ENCODE measurements at places on chromosomes 6 and 20. TPM values are rescaled to one million over a fixed set of nuclear protein-coding genes. Genes with fewer than 3 reads are reported as not detected.

Gene TMEM217
- 0.61 TPM for total RNA-seq

Gene DPPA5
- total RNA-seq, result 6.7 TPM

Gene MLN
- not detected for total RNA-seq

Gene PSORS1C1
- 0.34 TPM for total RNA-seq

Gene HCK
- total RNA-seq, result 1.4 TPM

Gene PHACTR2
- 72.6 TPM for total RNA-seq

Gene TXLNB
- 0.07 TPM for total RNA-seq

Gene TCFL5
- 19.7 TPM for total RNA-seq

Gene HINT3
- total RNA-seq, result 9.9 TPM

Gene KCNK16
- total RNA-seq, result not detected

- no peak overlapping the region for H3K4me3 ChIP-seq
- no peaks in the 10 kb centered on the region for H3K4me1 ChIP-seq
- no peaks in the 10 kb centered on the region for H3K27me3 ChIP-seq
- H3K36me3 ChIP-seq, result no peaks in the 10 kb centered on the region
- DNase-seq, result no peak
These were observed 139.5 kb downstream of the C6orf58 start for GRCh38 chr6:127716465-127716864.

- no peak overlapping the region for H3K4me3 ChIP-seq
- no peak for DNase-seq
- H3K27ac ChIP-seq, result no peak overlapping the region
- H3K36me3 ChIP-seq, result no peaks in the 10 kb centered on the region
- no peaks in the 10 kb centered on the region for H3K27me3 ChIP-seq
These were observed 38.9 kb upstream of the MAFB start for GRCh38 chr20:40727960-40728359.

DNA sequence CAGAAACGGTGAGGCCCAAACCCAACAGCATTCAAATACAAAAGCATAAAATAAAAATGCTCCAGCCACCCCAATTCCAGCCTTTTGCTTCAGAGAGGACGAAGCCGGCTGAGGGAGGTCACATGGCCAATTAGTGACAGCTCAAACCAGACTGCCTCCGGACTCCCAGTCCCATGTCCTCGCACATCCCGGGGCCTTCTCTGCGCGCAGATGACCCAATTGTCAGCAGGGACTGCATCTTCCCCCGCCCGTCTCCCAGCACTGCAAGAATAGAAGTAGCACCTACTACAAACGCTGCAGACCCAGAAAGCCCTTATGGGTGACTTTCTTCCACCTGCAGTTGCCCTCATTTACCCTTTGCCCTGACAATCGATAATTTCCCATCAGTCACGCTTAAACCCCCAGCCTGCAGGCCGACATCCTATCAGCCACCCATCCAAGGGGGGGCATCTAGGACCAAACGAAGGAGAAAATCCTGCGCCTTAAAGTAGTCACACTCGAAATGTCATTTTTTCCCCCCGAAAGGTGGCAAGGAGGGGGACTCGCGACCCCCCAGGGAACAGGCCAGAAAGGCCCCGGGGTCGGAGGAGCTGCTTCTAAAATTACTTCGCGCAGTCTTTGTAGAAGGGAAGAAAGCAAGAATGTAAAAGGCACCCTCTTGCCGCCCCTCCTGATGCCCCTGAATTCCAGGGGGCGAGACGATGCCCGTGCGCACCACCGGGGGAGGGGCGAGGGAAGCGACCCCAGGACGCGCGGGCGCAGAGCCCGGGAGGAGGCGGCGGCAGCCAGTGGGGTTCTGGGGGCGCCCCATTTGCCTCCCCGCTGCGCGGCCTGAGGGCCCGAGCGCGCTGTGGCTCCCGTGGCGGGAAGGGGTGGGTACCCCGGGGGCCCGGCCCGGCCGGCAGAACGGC, 792 bp downstream of the SLC23A2 start:
- peak; percentile 41 for DNase-seq
- H3K27me3 ChIP-seq, result peaks cover 6% of the 10 kb centered on the region
- H3K36me3 ChIP-seq, result no peaks in the 10 kb centered on the region
- no peak overlapping the region for H3K27ac ChIP-seq

GRCh38 chr20:13458860-13459451, 179.8 kb downstream of the TASP1 start:
- H3K4me3 ChIP-seq, result no peak overlapping the region
- H3K36me3 ChIP-seq, result no peaks in the 10 kb centered on the region
- no peak overlapping the region for H3K27ac ChIP-seq
- peak; percentile 26 for DNase-seq
- H3K27me3 ChIP-seq, result no peaks in the 10 kb centered on the region

GRCh38 chr6:152637296-152638047, at the start of gene SYNE1:
Gene SYNE1, minus strand, starts transcription at chr6:152637362. Its CDS starts 9,031 bp downstream, at chr6:152628331.
- H3K27me3 ChIP-seq, result peaks cover 46% of the 10 kb centered on the region
- peak within 1 kb of the TSS; percentile 92 for H3K4me3 ChIP-seq
- peaks cover 21% of the 10 kb centered on the region for H3K4me1 ChIP-seq
- H3K36me3 ChIP-seq, result no peaks in the 10 kb centered on the region
- no peak for DNase-seq

DNA sequence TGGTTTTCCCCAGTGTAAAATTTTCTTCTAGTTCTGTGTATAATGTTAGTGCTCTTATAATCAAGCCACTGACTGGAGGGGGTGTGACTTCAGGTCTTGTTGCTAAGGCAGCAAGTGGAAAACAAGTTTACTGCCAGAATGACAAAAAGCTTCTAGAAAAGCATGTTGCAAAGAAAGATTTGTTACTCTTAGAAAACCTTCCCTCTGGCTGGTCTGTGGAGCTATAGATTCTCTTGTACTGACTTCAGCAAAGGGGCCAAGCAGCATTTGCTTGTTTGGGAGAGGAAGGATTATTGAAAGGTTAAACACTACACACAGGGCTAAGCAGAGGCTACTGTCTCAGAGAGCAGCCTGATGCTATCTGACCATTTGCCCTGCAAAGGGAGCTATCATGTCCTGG, 288.8 kb downstream of the BTBD9 start:
- H3K4me3 ChIP-seq, result no peak overlapping the region
- H3K36me3 ChIP-seq, result no peaks in the 10 kb centered on the region
- no peaks in the 10 kb centered on the region for H3K27me3 ChIP-seq
- DNase-seq, result no peak
- peak overlapping the region; percentile 50 for H3K27ac ChIP-seq

- peaks cover 41% of the 10 kb centered on the region for H3K36me3 ChIP-seq
- H3K4me3 ChIP-seq, result no peak overlapping the region
- DNase-seq, result peak; percentile 86
These were observed 11.0 kb downstream of the UQCC2 start for GRCh38 chr6:33700391-33701050.

DNA sequence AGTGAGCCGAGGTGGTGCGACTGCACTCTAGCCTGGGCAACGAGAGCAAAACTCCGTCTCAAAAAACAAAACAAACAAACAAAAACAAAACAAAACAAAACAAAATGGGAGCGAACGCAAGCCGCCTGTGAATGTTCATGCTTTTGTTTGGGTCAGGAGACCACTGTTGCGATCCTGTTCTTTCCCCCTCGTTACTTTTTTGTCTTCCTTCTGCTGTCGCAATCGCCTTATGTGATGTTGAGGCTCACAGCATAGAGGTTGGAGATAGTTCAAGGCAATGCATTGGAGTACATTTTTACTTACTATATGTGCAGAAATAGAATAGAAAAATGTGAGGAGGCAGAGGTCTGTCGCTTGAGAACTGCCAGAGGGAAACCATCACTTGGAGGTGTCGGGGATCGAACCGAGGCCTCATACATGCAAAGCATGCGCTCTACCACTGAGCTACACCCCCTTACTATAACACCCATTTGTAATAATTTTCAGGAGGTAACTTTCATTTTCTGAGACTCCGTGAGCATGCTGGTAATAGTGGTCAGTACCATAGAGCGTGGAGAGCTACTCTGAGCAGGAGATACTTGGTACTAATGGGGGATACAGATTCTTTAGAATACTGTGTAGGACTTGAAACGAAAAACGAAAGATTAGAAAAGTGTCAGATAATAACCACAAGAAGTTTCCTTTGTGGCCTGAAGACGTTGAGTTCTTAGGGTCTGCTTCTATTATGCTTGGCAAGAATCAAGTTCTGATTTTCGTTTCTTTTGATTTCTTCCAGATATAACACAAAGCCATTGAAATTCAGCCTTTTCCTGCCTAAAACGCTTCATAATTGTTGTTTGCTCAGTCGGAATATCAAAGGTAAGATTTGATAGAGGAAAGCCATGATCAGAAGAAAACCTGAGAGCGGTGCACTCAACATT, 121.1 kb downstream of the TRIM27 start:
- H3K27me3 ChIP-seq, result peaks cover 52% of the 10 kb centered on the region
- H3K36me3 ChIP-seq, result no peaks in the 10 kb centered on the region
- peak; percentile 55 for DNase-seq

- peaks cover 43% of the 10 kb centered on the region for H3K4me1 ChIP-seq
- H3K4me3 ChIP-seq, result peak overlapping the region; percentile 18
- H3K36me3 ChIP-seq, result peaks cover 41% of the 10 kb centered on the region
- peak; percentile 42 for DNase-seq
- H3K27me3 ChIP-seq, result no peaks in the 10 kb centered on the region
These were observed 40.0 kb upstream of the MRPS10 start for GRCh38 chr6:42257614-42258013.

DNA sequence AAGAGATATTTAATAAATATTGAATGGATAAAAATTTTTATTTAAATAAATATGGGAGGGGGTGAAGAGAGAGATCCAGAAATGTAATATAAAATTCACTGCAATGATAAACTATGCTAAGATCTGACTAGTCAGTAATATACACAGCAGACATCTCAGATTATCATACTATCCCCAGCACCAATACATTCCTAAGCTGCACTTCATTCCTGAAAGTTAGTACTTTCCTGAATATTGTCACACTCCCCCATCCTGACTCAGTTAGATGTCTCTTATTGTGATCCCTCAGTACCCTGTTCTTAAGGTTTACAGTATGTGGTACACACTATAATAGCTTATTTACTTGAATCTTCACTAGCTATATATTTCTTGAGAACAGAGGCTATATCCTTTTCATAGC, 88.3 kb upstream of the KCNQ5 start:
- peaks cover 12% of the 10 kb centered on the region for H3K4me1 ChIP-seq
- no peak overlapping the region for H3K4me3 ChIP-seq
- DNase-seq, result no peak
- H3K36me3 ChIP-seq, result no peaks in the 10 kb centered on the region

DNA sequence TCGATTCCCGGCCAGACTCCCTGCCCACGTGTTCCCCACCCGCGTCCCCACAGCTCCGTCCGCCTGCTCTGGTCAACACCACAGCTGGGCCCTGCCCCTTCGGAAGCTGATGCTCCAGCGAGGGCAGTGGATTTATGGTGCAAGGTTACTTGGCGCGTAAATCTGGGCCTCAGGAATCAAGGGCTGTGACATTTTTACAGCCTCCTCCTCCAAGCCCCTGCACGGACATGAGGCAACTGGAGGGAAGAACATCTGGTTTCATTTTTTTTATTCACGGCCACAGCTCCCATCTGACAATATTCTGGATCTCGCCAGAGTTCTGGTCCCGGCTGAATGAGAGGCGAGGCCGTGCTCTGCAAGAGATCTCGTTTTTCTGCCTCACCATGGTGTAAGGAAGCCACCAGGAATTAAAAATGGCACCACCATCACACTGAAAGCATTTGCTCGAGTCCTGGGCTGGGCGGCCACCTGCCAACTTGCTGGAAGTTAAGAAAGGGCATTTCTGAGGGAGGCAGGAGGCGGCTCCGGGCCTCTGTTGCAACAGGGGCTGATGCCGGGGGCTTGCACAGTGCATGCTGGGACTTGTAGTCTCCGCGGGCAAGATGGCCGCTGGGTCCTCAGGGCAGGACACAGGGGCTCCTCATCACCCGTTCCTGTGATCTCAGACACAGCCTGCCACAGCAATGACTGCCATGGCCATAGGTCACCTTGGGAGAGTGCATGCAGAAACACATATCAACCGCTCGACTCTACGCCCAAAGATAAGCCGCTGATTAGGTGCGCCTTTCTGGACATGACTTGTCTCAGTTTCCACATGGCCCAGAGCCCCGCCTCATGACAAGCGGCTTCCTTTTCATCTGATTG, 148.5 kb downstream of the LY86 start:
- H3K4me1 ChIP-seq, result peaks cover 25% of the 10 kb centered on the region
- H3K36me3 ChIP-seq, result no peaks in the 10 kb centered on the region
- DNase-seq, result peak; percentile 81

DNA sequence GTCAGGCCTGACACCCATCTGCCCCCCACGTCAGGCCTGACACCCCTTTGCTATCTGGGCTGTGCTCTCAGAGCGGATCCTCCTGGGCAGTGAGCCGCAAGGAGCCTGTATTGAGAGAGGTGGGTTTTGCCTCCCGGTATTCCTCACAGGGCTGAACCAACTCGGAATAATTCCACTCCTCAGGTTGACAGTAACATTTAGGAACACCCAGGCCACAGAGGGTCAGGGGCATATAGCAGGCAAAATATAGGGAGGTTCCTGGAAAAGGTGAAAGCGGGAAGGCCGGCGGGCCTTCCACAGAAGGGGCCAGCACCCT, 6.8 kb upstream of the FGD2 start:
- DNase-seq, result no peak
- H3K36me3 ChIP-seq, result no peaks in the 10 kb centered on the region
- no peak overlapping the region for H3K4me3 ChIP-seq
- H3K27ac ChIP-seq, result no peak overlapping the region
- H3K27me3 ChIP-seq, result no peaks in the 10 kb centered on the region

- peaks cover 25% of the 10 kb centered on the region for H3K4me1 ChIP-seq
- DNase-seq, result no peak
- peak overlapping the region; percentile 58 for H3K4me3 ChIP-seq
- H3K36me3 ChIP-seq, result peaks cover 3% of the 10 kb centered on the region
These were observed 473 bp upstream of the DTNBP1 start for GRCh38 chr6:15663130-15663871.

DNA sequence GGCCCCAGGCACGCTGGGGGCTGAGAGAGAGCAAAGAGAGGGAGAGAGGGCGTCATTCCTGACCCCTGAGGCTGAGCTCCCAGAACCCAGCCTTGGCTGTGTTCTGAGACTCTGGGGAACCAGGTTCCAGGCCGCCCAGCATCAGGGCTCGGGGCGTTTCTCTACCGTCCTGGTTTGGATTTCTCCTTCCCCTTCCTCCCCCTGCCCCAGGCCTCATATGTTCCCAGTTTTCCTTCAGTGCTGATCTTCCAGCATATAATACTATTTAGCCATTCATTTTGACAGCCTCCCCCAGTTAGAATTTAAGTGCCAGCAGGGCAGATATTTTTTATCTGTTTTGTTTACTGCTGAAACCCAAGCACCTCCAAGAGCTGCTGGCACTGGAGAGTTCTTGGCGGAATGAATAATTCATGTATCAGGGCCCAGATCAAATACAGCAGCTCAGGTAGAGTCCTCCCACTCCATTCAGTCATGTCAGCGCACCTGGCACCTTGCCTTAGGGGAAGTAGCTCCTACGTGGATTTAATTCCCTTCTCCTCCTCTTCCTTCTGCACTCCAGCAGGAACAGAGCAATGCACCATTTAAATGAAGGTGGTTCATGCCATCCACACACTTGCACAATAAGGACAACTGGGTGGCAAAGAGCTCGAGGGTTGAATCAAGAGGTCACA, 23.4 kb upstream of the FRMD1 start:
- peak overlapping the region; percentile 54 for H3K4me3 ChIP-seq
- H3K27ac ChIP-seq, result no peak overlapping the region
- peaks cover 33% of the 10 kb centered on the region for H3K27me3 ChIP-seq
- H3K4me1 ChIP-seq, result peaks cover 45% of the 10 kb centered on the region
- H3K36me3 ChIP-seq, result no peaks in the 10 kb centered on the region

- peak; percentile 79 for DNase-seq
- H3K27ac ChIP-seq, result peak overlapping the region; percentile 92
- peak overlapping the region; percentile 47 for H3K4me3 ChIP-seq
- no peaks in the 10 kb centered on the region for H3K27me3 ChIP-seq
- H3K4me1 ChIP-seq, result peaks cover 31% of the 10 kb centered on the region
These were observed 1.3 kb downstream of the PXT1 start for GRCh38 chr6:36441307-36441894.

GRCh38 chr20:46128310-46129151, 10.4 kb downstream of the CD40 start:
- H3K4me1 ChIP-seq, result peaks cover 6% of the 10 kb centered on the region
- H3K36me3 ChIP-seq, result peaks cover 12% of the 10 kb centered on the region
- DNase-seq, result peak; percentile 71
- peaks cover 17% of the 10 kb centered on the region for H3K27me3 ChIP-seq
